D341Med (cell line): ENCODE measurements at places on chromosomes 5 and 9.

- no peak for DNase-seq
These were observed 2.5 kb downstream of the B4GALT7 start for GRCh38 chr5:177602458-177602830.

- no peak for DNase-seq
These were observed 30.0 kb downstream of the RNF130 start for GRCh38 chr5:180041301-180042274.

- no peak for DNase-seq
These were observed 234.2 kb downstream of the SYK start for GRCh38 chr9:91035825-91036208.

DNA sequence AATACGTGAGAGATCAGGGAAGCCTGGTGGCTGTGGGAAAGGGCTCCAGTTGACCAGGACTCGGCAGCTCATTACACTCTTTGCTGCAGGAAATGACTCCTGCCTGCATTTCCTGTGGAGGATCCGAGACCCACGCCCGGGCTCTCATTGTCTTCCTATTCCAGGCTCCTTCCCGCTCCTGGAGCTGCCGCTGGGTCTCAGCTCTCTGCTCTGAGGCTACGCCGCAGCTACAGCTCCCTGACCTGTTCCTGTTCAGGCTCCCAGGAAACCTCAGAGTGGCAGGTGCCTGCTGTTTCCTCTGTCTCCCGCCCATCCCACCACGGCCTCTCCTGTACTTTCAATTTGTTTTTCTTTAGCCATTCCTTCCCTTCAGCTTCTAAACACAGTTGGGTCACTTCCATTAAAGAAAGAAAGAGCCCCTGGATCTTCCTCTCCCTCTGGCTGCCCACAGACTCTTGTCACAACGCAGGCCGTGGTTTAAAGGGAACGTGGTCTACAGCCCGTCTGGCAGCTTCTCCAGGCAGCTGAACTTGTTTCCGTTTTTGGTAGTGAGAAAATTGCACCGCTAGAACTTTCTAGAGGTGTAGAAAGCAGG lies 71.5 kb downstream of the IL6ST start:
- no peak for DNase-seq

DNA sequence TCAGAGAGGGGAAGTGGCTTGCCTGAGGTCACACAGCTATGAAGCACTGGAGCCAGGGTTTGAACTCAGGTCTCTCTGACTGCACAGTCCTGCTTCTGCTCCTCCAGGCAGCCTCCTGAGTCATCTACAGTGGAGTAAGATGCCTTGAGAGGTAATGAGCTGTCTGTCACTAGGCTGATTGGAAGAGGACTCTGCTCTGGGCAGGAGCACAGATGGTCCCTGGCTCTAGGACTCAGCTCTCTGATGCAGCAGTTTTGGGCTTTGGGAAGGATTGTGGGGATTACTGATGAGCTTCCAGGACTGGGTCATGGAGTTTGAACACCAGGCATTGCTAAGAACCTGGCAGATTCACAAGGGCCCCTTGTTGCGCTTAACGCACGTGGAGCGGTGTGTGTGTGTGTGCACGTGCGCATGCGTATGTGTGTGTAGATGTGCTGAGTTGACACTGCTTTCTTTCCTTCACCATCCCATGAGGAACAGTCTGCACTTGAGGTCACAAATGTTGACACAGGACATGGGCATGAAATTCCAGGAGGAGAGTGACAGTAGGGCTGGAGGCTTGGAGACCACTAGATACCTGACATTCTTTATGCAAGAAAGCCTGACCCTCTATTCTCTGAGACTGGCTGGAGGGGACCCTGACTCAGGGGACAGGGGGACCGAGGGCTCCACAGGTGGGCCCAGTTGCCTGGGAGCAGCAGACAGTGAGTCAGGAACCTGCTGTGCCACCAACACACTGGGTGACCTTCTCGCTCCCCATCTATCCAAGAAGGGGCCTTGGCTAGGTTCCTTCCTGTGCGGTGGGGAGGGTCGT lies 170.5 kb downstream of the RGS3 start:
- no peak for DNase-seq

GRCh38 chr9:91714020-91714806 lies 235.8 kb downstream of the ROR2 start:
- DNase-seq, result no peak

- no peak for DNase-seq
These were observed 69.1 kb downstream of the ABCA1 start for GRCh38 chr9:104858846-104859245.

DNA sequence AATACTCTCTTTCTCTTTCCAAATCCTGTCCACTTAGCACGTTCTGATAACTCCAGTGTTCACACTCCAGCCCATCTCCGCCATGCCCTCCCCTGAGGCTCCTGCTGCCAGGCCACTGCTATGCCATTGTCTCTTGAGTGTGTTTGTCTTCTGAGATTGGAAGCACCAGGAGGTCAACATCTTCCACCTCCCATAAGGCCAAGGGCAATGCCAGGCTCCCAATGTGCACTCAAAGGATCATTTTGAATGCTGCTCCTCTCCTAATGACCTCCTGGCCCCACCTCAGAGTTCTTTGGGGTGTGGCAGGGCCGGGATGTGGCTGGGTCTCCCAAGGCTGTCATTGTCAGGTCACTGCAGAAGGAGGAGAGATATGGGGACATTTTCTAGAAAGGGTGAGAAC lies 19.5 kb downstream of the IGIP start:
- DNase-seq, result no peak

DNA sequence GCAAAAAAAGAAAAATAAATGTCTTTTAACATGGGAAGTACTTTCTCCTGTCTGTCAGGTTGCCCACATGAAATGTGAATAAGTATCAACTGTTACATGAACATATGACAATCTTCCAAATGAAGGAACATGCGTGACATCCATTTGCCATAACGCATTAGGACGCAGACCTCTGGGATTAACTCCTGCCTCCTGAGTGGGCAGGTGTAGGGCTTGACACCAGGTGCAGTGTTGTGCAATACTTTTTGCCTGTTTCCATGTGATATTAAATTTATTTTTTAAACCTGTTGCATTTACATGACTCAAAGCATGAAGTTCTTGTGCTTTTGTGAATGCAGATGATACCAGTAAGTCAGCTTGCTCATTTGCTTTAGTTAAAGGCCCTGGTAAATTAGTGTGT lies 8.7 kb upstream of the TMEM141 start:
- no peak for DNase-seq
